ENCODE measurements at places on chromosomes 2 and 18. TPM values are rescaled to one million over a fixed set of nuclear protein-coding genes. Genes with fewer than 3 reads are reported as not detected.
A peak's percentile ranks its signal among the peaks of the same experiment; 100 is the strongest.

DNA sequence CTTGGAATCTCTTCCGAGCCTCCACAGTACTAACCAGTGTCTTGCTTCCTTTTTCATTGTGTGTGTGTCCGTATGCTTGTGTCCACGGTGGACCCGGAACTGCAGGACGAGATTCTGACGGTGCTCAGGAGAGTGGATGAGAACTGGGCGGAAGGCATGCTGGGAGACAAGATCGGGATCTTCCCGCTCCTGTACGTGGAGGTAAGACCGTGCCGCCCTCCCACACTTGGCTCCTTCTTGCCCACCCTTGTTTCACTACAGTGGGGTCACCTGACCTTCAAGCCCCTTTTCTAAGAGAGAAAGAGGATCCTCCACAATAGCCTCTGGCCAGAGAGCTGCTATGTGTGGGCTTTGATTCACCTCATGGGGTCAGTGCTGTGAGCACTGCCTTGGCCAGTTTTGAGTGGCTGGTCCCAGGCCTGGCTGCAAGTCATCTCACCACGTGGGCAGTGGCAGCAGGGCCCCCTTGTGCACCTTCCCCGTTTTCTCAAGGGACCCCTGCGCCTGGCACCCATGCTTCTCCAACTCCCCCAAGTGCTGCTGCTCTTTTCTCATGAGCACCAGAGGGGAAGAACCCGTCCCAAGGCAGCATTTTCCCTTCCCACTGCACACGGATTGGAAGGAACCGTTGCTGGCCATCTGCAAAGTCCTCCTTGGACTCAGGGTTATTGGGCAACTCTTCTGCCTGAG, 242.1 kb downstream of the SEPTIN10 start:
- no peak for DNase-seq

DNA sequence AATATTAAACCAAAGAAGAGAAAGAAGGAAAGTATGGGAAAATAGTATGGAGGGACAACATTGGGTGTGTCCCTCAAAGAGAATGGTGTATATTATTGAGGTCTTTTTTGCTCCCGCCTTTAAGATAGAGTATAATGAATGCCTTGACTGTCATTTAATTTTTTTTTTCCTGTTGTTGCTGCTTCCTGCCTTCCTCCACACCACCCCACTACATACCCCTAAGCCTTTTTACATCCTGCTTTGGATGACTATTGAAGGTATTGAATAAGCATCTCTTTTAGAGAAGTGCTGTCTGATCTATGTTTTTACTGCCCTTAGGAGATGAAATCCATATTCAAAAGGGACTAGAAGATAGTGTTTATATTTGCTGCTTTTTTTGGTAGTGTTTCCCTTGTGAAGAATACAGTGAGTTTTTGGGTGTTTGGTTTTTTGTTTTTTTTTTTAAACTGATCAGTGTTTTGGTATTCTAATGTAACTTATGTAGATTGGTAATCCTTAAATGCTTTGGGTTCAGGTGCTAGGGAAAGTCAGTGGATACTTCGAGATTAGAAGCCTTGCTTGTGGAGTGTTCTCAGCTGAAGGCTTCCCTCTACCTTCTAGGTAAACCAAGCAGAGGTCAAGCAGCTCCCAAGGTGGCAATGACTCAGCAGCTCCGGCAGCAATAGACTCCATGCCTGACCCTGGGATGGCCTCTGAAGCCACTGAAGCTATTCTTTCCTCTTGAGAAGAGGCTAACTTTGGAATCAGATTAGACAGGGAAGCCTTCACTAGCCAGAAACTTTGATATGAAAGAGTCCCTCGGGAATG, 5.0 kb downstream of the FZD7 start:
- DNase-seq = peak; percentile 24

- no peak for DNase-seq
Measured at GRCh38 chr2:161578998-161579397, 45.2 kb upstream of the SLC4A10 start.

COL4A4 gene
- total RNA-seq = not detected

SPIRE1 gene
- total RNA-seq = 26.0 TPM

DNA sequence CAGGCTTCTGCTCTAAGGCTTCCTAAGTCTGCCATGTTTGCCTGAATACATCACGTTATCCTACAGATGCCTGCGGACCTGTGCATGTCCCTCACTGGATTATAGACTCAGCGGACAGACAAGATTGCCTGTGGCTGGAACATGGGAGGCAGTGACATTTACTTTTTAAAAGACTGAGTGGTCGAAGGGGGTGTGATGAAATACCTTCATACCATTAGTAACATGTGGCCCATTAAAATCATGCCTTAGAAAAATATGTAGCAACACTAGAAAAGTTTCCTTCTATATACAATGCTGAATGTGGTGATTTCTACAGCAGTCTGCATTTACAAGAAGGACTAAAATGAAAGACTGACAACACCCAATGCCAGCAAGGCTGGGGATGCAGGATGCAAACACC, 154.4 kb downstream of the ASB1 start:
- peak; percentile 3 for DNase-seq

LGALSL gene
- total RNA-seq = 0.26 TPM

- DNase-seq = no peak
Measured at GRCh38 chr18:12005538-12006487, 24.5 kb downstream of the IMPA2 start.

DNA sequence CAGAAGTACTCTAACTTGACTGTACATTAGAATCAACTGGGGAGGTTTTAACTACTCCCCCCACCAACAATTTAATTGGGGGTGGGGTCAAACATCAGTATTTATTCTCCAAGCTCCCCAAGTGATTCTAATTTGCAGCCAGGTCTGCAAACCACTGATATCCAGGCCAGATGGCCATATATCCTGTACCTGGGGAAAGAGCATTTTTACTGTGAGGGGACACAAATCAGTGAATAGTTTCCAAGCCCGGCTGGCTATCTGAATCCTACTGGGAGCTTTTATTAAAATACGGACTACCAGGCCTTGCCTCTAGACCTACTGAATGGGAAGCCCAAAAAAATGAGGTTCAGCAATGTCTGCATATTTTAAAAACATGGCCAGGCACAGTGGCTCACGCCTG, 88.5 kb downstream of the TCF4 start:
- no peak for DNase-seq

GRCh38 chr2:134396493-134396892, 142.6 kb downstream of the MGAT5 start:
- no peak for DNase-seq

SNTG2 gene
- total RNA-seq = not detected

- peak; percentile 1 for DNase-seq
Measured at GRCh38 chr18:43863180-43863579, 585.9 kb upstream of the SYT4 start.

DNA sequence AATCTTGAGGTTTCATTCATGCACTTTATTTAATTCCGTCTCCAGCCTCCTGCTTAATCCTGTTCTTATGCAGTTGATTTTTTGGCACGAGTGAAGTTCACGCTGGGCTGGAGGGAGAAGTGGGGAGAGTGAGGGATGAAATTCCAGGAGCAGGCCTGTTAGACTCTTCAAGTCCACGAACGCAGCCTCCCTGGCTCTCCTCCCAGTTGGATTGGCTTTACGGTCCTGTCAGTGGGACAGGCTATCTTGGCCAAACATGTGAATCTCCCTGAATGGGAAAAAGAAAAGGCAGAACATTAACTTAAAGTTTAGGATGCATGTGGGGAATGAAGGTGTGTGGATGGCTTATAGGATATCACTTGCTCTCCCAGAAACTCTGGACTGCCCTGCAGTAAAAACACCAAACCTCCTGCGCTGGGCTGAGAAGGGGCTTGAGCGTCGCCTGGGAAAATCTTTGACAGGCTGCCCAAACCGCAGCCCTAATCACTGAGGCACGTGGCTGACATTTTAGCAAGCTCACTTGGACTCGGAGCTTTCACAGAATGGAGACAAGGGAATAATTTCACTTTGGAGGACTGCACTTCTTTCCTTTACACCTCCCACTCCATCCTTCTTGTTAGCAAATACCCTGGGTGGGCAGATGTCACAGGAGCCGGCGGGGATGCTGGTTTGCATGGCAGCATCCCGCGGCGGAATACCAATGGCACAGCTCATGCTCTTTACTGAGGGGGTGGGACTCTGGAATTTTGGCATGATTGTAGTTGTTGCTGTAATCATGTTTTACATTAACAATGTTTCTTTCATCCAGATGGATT, 93.9 kb downstream of the ACKR3 start:
- DNase-seq = no peak

KATNAL2 gene
- total RNA-seq = 18.1 TPM

DNA sequence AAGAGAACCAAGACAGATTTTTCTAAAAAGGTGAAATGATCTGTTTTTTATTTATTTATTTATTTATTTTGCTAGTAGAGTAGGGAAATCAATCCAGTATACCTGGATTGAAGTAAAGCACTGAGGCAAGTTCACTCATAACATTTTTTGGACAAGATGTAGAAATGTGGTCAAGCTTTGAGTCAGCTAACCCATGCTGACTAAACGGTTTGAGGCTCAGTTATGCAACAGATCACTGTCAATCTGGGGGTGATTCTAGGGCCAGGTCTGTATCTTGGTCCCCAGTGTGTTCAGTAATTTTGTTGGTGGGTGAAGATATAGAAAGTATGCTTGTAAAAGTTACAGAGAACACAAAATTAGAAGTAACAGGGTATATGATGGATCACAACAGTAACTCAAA, 60.2 kb downstream of the RMDN2 start:
- peak; percentile 64 for DNase-seq

FRZB gene
- total RNA-seq = 1.1 TPM

- peak; percentile 10 for DNase-seq
Measured at GRCh38 chr2:82752396-82752795, 1706.7 kb downstream of the SUCLG1 start.

DNA sequence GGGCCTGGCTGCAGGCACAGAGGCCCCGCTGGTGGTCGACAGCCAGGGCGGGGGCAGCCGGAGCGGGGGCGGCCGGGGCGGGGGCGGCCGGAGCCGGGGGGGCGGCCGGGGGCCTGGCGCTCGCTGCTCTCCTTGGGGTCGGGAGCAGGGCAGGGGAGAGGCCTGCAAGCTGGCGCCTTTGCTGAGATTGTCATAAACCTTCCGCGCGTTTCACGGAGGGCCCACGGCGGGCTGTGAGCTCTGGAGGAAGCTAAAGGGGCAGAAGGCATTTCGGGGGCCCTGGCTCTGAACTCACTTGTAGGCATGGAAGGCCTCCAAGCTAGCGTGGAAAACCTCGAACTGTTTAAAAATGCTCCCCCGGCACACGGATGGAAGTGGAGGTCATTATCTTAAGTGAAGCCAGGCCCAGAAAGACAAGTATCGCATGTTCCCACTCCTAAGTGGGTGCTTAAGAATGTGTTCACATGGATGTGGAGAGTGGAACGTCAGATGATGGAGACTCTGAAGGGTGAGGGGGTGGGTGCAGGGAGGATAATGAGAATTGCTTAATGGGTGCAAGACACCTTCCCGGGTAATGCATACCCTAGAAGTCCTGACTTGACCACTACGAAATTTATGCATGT, 629 bp downstream of the PRELID3A start:
- no peak for DNase-seq
